ENCODE measurements at places on chromosomes 6 and 20. TPM values are rescaled to one million over a fixed set of nuclear protein-coding genes. Genes with fewer than 3 reads are reported as not detected.

The SDCBP2 gene
- polyA plus RNA-seq, result 137 TPM

The CST1 gene
- polyA plus RNA-seq, result not detected

The FRK gene
- polyA plus RNA-seq, result 1.3 TPM

The RIPOR3 gene
- 5.2 TPM for polyA plus RNA-seq

The PPP1R16B gene
- 1.5 TPM for polyA plus RNA-seq

The OTOR gene
- polyA plus RNA-seq, result not detected

The HLA-G gene
- 0.12 TPM for polyA plus RNA-seq

The PKIB gene
- 4.2 TPM for polyA plus RNA-seq

The NTSR1 gene
- 0.02 TPM for polyA plus RNA-seq

The ETV7 gene
- 2.1 TPM for polyA plus RNA-seq

The HEY2 gene
- 1.00 TPM for polyA plus RNA-seq

The ADGRG6 gene
- 7.0 TPM for polyA plus RNA-seq

The TRIM31 gene
- 0.11 TPM for polyA plus RNA-seq

All from esophagus (tissue), 2 donors.